DMS 273 treated with DMSO at 0.1 percent for 48 hours (cell line): ENCODE measurements at places on chromosomes 3 and 15.

- no peak for DNase-seq
Observed at GRCh38 chr3:196207159-196207832, 3.9 kb downstream of the ZDHHC19 start.

GRCh38 chr3:33488246-33488645, 48.0 kb upstream of the UBP1 start:
- DNase-seq = no peak

- no peak for DNase-seq
Observed at GRCh38 chr3:53009826-53010539, 35.9 kb downstream of the SFMBT1 start.

GRCh38 chr15:61116825-61117224, 112.3 kb downstream of the RORA start:
- no peak for DNase-seq

DNA sequence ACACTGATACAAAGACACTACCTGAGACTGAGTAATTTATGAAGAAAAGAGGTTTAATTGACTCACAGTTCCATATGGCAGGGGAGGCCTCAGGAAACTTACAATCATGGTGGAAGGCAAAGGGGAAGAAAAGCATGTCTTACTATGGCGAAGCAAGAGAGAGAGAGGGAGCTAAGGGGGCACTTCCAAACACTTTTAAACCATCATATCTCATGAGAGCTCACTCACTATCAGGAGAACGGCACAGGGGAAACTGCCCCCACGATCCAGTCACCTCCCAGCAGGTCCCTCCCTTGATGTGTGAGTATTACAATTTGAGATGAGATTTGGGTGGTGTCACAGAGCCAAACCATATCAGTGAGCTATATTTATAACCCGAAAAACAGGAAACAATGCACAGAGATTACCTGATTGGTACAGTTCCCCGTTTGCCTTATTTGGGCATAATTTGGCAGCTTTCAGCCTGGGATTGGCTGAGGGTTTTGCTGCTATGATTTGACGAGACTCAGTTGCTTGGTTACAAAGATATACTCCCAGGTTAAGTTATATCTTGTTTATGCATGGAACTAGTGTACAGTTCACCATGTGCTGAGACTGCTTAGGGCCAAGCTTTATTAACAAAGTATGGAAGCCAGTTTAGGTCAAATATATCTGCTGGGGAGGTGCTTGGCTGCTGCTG, 184.2 kb downstream of the NR2F2 start:
- DNase-seq = no peak

DNA sequence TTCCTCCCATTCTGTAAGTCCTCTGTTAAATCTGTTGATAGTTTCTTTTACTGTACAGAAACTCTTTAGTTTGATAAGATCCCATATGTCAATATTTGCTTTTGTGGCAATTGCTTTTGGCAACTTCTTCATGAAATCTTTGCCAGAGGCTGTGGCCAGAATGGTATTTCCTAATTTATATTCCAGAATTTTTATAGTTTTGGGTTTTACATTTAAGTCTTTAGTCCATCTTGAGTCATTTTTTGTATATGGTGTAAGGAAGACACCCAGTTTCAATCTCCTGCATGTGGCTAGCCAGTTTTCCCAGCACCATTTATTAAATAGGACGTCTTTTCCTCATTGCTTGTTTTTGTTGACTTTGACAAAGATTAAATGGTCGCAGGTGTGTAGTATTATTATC, 372.4 kb upstream of the CADM2 start:
- no peak for DNase-seq

- DNase-seq = no peak
Observed at GRCh38 chr15:90871139-90871715, 2.8 kb downstream of the FURIN start.

- no peak for DNase-seq
Observed at GRCh38 chr3:73773233-73773632, 148.5 kb upstream of the PDZRN3 start.

DNA sequence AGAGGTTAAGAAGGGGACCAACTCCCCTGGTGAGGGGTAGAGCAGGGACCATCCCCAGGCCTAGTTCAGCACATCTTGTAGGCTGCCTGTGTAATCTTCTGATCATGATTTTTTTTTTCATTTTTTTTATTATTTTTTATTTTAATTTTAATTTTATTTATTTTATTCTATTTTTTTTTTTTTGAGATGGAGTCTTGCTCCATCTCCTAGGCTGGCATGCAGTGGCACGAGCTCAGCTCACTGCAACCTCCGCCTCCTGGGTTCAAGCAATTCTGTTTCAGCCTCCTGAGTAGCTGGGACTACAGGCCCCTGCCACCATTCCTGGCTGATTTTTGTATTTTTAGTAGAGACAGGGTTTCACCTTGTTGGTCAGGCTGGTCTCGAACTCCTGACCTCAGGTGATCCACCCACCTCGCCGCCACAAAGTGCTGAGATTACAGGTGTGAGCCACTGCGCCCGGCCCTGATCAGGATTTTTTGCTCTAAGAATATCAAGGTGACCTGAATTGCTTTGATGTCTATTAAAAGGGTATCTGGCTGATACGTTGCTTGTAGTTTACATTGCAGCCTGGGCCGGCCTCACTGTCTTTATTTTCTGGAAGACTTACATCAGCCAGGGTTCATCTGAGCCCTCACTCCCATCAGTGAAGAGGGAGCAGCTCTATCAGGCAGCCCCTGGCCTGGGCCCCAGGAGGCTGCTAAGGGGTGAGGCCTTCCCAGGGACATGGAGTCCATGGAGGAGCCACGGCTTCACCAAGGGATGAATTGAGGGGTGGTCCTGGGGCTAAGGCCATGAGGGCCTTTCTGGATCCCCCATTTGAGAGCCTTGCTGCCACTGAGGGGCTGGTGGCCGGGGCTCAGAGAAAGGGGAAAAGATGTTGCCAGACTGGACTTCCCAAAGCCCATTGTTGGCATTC, 10.7 kb downstream of the SYNM start:
- DNase-seq = no peak

- no peak for DNase-seq
Observed at GRCh38 chr3:144173491-144173890, 201.9 kb downstream of the DIPK2A start.

GRCh38 chr15:74799856-74800558, 12.6 kb upstream of the LMAN1L start:
- DNase-seq = peak; percentile 11

GRCh38 chr3:108305484-108306172, 9.3 kb downstream of the HHLA2 start:
- no peak for DNase-seq

GRCh38 chr15:31265871-31266711, 60.5 kb upstream of the KLF13 start:
- DNase-seq = no peak

GRCh38 chr15:96359616-96360521, 29.4 kb downstream of the NR2F2 start:
- no peak for DNase-seq

- no peak for DNase-seq
Observed at GRCh38 chr3:99126316-99126715, 224.8 kb upstream of the DCBLD2 start.

GRCh38 chr15:66389859-66390381, 3.2 kb downstream of the MAP2K1 start:
- DNase-seq = no peak

- no peak for DNase-seq
Observed at GRCh38 chr3:178155521-178155920, 380.7 kb upstream of the KCNMB2 start.

- no peak for DNase-seq
Observed at GRCh38 chr3:16482770-16483531, 30.5 kb downstream of the RFTN1 start.

DNA sequence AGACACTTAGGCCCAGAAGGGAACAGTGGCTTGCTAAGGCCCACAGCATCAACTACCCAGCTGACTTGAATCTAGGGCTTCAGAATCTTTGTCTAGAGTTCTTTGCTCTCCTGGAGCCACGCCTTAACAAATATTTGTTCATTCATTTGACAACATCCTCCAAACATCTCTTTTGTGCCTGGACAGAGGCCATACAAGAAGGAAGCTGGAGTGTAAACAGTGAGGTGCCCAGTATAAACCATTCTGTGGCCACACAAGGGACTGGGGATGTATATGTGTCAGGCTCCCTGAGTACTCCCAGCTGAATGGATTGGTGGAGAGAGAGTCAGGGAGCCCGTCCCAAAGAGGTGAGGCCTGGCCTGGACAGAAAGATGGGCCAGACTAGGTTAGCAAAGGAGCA, 3.4 kb downstream of the CIB2 start:
- no peak for DNase-seq

DNA sequence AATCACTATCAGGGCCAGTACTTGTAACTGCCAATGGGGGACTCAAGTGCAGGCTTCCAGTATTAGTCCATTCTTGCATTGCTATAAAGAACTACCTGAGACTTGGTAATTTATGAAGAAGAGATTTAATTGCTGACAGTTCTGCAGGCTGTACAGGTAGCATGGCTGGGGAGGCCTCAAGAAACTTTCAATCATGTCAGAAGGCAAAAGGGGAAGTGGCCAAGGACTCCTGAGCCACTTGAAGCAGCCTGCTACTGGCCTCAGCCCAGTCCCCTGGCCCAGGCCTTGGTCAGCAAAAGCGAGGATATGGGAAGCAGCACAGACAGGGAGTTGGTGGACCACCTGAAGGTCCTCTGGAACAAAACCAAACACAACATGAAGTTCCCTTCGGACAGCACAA, 29.2 kb upstream of the OR5K1 start:
- DNase-seq = no peak

GRCh38 chr15:68583936-68584755, 5.4 kb downstream of the CORO2B start:
- no peak for DNase-seq
